NCI-H2029 treated with DMSO at 0.1 percent for 48 hours (cell line): ENCODE measurements at places on chromosomes 16 and 17.

- DNase-seq: peak; percentile 25
Observed at GRCh38 chr17:37770631-37771518, 26.0 kb upstream of the HNF1B start.

DNA sequence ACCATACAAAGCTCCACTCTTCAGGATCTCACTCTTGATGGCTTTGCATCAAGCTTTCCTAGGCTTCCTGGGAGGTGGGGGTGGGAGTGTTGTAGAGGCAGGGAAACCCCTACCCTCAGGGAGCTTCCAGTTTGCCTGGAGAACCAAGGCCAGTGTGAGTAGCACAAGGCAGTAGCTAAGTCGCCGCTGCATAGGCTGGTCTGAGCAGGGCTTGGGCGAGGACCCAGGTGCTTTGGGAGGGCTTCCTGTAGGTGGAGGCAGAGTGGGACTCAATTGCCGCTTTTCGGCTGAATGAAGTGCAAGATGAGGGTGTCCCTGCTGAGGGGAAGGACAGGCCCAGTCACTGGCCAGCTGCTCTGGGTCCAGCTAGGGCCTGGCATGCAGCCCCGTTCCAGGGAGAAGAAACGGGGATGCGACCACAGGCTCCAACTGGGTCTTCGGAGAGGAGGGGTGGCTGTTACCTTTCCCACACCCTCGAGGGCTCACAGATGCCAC is 3.9 kb downstream of the CD79B start:
- DNase-seq: no peak

GRCh38 chr17:77493238-77493820 is 352.6 kb downstream of the SEC14L1 start:
- no peak for DNase-seq

GRCh38 chr17:16440901-16441629 is 25.7 kb downstream of the TRPV2 start:
- no peak for DNase-seq

GRCh38 chr17:2511138-2511461 is 588 bp downstream of the METTL16 start:
- DNase-seq: no peak

GRCh38 chr17:38717139-38717745 is 12.2 kb downstream of the MLLT6 start:
- peak; percentile 49 for DNase-seq

DNA sequence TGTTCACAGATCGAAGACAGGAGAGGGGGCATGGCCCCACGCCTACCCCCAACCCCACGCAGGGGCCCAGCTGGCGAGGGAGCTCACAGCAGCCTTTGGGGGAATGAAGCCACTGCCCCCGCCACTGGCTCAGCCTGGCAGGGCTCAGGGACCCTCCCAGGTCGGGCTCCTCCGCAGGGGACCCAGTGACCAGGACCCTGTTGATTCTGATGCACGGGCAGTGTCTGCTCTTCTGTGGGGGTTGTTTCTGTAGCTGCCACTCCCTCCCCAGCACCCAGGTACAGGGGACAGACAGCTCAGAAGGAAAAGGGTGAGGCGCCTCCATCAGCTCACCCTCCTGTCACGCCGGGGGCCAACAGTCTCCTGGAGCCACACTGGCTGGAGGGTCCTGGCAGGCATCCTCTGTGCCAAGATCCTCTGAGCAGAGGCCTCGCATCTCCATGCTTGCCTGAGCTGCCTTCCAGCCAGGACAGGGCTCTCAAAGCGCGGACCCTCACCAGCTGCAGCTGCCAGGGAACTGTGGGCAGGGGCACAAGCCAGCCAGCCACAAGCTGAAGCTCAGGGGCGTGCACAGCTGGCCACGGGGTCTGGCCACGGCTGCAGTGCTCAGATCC is 49.1 kb downstream of the ZNF778 start:
- DNase-seq: no peak

DNA sequence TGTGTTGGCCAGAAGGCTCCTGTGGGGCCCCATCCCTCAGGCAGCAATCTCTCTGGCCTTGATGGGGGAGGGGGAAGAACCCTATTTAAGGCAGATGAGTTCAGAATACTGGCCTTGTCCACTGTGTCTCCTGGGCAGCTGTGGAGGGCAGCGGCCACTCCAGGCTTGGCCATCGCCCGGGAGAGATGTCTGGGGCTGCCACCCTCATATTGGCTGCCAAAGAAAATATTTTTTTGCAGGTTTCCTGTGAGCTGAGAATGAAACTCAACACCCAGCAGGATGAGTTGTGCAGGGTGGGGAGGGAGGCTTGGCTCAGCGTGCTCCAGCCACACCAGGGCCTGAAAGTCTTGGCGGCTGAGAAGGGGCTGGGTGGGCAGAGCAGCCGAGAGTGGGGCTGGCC is 14.4 kb upstream of the TIMP2 start:
- no peak for DNase-seq

GRCh38 chr17:46770818-46771560 is 47.5 kb downstream of the WNT3 start:
- DNase-seq: no peak

GRCh38 chr17:6069539-6070429 is at the start of gene WSCD1:
Gene WSCD1, plus strand, starts transcription at chr17:6070379. Its CDS starts 10,280 bp downstream, at chr17:6080659.
- DNase-seq: no peak

DNA sequence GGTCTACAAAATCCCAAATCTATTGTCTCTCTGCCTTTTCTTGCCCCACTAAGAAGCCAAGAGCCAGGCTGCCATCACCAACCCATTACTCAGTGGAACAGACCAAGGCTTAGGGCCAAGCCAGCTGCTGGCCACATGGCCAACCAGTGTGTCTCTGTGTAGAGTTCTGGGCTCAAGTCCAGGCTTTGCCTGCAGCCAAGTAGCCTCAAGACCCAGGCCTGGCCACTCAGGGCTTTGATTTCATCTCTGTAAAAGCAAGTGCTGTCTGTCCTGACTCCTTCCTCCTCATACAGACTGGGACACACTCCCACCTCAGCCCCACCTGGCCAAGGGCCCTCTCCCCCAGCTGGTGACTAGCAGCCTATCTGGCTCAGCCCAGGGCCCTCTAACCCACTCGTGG is 14.6 kb downstream of the SREBF1 start:
- no peak for DNase-seq

DNA sequence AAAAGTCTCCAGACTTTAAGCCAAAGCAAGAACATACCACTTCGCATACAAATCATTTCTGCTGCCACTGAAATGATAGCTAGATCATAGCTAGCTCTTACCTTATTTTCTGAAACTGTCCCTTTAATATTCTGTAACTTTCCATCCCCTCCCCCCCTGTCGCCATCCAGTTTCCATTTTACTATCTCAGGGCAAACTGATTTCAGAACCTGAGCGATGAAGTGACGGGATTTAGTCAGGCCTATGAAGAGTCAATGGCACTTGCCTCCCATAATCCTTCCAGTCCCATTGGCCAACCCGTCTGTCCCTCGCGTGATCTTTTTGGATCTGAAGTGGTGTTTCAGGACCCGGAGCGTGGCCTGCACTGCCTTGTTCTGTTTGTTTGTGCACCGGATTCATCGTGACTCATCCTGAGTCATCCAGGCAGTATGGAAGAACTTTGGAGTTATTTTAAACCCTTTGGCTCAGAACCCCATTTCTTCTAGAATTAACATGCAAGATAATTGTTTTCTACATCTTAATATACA is 199.8 kb upstream of the CHMP6 start:
- DNase-seq: no peak

DNA sequence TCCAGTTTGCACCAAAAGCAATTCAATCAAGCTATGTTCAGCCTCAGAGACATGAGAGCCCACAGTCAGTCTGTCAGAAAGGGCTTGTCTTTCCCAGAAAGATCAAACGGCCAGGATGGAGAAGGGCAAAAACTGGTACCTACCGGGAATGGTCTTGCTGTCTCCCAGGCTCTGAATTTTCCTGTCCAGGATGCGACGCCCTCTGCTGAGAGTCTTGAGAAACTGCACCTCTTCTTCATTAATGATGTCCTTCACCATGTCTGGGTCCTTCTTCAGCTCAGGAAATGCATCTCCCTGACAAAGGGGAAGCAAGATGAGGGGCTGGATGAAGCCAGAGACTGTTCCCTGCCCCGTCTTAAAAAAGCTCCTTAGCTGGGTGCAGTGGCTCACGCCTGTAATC is 15.8 kb upstream of the EXOSC6 start:
- DNase-seq: no peak

GRCh38 chr17:53942436-53942835 is 119.7 kb downstream of the KIF2B start:
- DNase-seq: no peak
